NCI-H1436 treated with DMSO at 0.1 percent for 48 hours (cell line): ENCODE measurements at places on chromosomes 3 and 15.
A peak's percentile ranks its signal among the peaks of the same experiment; 100 is the strongest.

GRCh38 chr15:86558252-86558651 is 478.6 kb downstream of the AGBL1 start:
- DNase-seq = no peak

DNA sequence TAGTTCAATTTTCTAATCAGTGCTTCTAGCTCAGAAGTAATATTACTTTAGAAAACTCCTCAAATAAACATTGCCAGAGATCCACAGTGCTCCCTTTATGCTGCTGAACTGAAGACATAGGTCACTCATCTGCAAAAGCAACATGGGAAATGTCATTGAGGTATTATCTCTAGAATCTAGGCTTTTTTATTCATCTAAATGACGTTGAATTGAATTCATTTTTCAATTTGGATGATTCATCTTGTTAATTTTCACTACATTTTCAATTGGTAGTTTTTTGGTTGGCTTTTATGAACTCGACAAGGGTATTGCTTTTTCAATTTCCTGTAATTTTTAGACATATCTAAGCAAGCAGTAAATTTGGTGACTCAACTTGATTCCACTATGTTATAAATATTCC is 275.4 kb downstream of the NFKBIZ start:
- no peak for DNase-seq

- no peak for DNase-seq
Observed at GRCh38 chr3:142236173-142236572, 10.8 kb upstream of the GK5 start.

DNA sequence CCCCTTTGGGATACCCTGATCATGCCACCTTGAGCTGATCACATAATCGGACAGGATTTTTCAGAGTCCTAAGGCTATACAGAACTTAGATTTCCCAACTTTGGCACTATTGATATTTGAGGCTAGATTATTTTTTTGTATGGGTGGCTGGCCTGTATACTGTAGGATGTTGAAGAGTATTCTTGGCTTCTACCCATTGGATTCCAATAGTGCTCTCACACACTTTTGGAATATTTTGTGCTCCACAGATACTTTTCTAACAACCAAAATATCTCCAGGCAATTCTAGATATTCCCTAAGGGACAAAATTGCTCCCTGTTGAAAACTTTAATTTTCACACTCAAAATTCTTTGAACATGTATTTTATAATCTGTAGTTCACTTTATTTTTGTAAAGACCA is 125.1 kb downstream of the ABI3BP start:
- no peak for DNase-seq

- no peak for DNase-seq
Observed at GRCh38 chr3:132964266-132964665, 73.9 kb upstream of the TMEM108 start.

GRCh38 chr3:6551165-6551564 is 309.8 kb upstream of the GRM7 start:
- no peak for DNase-seq

DNA sequence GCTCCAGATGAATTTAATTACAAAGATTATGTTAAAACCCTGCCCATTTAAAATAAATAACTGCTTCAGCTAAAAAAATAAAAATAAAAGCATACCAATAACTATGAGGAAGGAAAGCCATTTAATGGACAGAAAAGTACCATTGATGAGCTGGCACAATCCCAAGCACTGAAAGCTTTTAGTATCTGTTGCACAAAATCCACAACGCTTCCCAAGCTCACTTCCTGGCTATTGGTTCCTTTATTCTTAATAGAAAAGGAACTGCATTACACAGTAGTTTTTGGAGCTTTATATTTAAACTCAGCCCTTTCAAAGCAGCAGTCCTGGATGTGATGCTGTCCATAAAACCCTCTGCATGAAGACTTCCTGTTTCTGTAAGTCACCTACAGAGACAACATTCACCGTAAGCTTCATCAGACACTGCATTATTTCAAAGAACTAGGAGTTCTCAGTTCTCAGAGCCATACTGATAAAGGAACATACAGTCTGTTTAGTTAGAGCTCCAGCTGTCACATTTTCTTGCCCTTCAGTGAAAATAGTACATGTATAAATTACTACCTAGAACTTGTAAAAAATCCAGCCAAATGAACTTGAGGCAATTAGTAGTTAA is 81.5 kb downstream of the CSNK1G1 start:
- DNase-seq = no peak

DNA sequence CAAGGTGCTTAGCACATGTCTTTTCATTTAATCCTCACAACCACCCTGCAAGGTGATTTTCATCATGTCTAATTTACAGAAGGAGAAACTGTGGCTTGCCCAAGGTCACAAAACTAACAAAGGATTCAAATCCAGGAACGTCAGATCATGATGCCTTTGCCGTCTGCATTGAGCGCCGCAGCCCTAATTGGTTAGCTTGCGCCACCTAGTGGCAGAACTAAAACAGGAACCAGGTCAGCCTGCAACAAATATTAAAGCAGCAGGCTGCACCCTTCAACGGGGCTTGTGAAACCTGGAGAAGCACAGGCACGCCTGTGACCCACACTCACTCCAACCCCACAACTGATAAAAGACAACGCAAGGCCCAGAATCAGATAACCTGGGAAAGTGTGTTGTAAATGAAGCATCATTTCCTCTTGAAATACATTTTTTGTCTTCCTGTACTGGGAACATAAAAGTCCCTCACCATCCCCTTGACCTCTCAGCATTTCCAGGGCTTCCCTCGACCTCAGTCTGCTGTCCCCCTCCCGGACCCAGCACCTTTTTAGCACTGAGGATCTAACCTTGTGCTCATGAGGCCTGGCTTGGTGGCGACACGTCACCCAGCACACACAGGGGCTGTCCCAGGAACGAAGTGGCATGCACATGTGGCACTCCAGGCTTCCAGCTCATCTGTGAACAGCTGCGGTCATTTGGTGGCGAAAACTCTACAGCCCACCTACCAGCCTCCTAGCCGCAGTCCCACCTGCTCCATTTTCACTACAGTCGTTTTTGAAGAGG is 17.3 kb downstream of the DPH3 start:
- no peak for DNase-seq

DNA sequence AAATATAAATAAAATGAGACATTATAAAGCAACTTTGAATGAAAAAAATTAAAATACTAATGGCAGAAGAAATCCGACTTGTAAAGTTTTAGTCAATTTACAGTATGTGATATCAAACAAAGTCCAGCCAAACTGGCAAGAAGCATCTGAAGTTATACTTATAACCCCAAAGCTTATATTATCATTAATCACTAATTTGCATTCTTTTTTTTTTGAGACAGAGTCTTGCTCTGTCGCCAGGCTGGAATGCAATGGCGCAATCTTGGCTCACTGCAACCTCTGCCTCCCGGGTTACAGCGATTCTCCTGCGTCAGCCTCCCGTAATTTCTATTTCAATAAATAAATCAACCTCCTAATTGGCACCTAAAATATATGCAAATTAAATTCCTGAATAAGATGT is 80.1 kb downstream of the AQR start:
- no peak for DNase-seq

GRCh38 chr3:5729852-5730251 is 542.3 kb downstream of the EDEM1 start:
- DNase-seq = no peak

GRCh38 chr3:161028555-161029153 is 76.5 kb downstream of the B3GALNT1 start:
- DNase-seq = no peak

- DNase-seq = no peak
Observed at GRCh38 chr15:93382200-93382820, 293.3 kb upstream of the RGMA start.

- DNase-seq = no peak
Observed at GRCh38 chr3:129161860-129162271, 1.0 kb upstream of the ISY1 start.

GRCh38 chr3:144652573-144652972 is 681.0 kb downstream of the DIPK2A start:
- no peak for DNase-seq

- no peak for DNase-seq
Observed at GRCh38 chr3:102460579-102460978, 25.8 kb downstream of the ZPLD1 start.

DNA sequence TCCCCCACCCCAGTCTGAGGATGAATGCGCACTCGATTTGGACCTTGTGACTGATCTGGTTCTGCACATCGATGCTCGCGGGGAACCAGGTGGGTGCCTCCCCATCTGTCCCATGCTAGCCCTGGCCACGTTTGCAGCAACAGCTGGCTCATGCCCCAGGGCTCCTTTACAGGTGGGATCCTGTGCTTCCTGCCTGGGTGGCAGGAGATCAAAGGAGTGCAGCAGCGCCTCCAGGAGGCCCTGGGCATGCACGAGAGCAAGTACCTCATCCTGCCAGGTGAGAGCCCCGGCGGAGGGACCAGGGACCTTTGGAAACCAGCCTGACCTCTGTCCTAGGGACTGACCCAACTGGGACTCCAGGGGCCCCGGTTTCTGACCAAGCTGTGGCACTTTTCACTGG is 44.3 kb downstream of the DHX30 start:
- no peak for DNase-seq

GRCh38 chr15:77010312-77010686 is 15.4 kb downstream of the PSTPIP1 start:
- no peak for DNase-seq

- no peak for DNase-seq
Observed at GRCh38 chr15:67253549-67254237, 768 bp downstream of the AAGAB start.

- DNase-seq = no peak
Observed at GRCh38 chr15:79820176-79820575, 76.6 kb downstream of the MTHFS start.

DNA sequence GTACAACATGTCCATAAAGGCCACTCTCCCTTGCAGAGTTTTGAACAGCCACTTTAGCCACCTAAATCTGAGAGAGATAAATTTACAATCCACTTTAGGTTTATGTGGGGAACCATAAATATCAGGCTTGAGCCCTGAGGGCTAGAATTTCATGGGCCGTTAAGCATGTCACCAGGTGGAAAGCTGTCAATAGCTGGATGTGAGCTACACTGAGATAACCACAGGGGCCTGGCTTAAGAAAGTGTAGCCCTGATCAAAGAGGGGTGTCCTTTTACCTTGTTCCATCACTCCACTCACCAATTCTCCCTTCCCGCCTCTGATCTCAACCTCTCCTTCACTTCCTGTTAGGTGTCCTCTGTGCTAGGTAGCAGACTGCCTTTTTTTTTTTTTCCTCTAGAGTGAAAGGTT is 172.8 kb upstream of the ICE2 start:
- no peak for DNase-seq

DNA sequence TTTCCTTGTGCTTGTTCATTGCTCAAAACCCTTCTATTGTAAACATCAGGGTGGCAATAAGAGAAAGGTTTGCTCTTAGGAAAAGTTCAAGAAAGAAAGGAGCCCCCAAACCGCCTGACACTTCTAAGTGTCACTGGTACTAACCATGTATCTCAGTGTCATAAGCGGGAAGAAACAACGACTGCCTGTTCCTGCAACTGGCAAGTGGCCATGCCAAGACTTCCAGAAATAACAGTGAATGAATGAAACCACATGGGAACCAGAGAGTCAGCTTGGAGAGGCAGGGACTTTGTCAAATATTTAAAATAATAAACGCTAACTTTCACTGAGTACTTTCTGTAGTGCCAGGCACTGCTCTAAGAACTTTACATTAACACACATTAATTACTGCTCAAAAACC is 1.1 kb downstream of the PLSCR2 start:
- DNase-seq = no peak

GRCh38 chr15:72174551-72175165 is 22.9 kb downstream of the GRAMD2A start:
- DNase-seq = no peak

- DNase-seq = no peak
Observed at GRCh38 chr3:59121346-59122144, 71.7 kb upstream of the CFAP20DC start.

GRCh38 chr15:89664441-89665350 is 9.4 kb upstream of the KIF7 start:
- no peak for DNase-seq

DNA sequence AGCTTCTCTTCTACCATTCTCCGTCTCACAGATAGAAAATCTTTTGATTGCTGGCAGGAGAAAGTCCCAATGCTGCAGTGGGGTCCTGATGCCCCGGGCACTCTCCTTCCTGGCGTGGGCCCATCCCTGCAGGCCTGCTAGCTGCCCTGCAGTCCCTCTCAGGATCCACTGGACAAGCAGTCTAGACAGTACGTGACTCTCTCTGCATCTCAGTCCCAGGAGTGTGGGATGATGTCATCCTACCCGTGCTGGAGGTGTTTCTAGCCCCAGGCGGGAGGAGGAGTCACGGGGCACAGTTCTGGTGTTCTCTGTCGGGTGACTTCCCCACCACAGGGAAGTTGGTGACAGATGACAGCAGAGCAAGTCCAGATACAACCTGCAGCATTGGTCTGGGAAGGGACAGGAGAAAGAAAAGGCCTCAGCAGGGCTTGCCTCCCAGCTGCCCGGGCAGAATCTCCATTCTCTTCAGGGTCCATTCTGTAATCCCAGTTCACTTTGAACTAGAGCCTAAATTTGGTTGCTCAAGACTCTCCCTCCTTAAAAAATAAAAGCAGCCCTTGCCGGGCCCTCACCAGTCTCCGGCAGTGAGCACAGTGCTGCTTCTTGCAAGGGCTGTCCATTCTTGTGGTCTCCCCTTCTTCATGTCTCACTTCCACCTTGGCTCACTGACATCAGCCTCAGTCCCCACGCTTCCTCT is 30.6 kb downstream of the SLC28A1 start:
- peak; percentile 67 for DNase-seq

DNA sequence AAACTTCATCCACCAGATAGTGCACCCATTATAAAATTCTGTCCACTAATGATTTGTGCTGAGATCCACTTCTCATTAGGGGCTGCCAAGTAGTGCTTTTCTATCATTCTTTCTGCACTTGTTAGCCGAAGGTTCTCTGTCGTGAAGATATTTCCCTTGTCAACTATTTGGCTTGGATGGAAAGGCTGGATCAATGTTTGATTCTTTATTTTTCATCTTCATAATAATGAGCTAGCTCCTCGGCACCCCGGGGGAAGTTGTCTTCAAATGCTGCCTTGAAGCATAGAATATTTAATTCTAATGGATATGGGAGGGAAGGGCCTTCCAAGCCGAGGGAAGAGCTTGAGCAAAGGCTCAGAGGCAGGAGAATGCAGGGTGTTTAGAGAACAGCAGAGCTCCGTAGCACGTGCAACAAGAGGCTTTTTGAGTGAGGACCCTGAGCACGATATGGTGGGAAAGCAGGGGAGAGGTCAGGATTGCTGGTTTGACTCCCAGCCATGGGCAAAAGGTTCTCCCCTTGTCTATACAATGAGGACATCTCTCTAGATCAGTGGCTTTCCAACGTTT is 16.3 kb upstream of the MUC20 start:
- no peak for DNase-seq

- no peak for DNase-seq
Observed at GRCh38 chr3:108035751-108036150, 55.1 kb downstream of the CD47 start.

DNA sequence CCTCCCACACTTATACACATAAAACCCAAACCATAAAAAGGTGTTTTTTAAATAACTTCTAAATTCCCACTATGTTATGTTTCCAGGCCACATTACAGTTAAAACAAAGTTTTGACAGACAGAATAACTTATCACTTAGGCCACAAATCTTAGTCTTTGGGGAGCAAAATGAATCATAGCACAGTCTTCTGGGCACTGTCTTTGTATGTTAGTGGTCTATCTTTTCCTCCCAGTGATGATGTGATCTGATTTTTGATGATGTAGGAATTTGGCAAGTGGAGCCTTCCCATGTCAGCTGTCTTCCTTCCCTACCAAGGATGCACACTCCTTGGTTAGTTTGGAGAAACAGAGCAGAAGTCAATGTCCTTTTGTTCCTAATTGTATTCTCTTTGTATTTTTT is 67.3 kb downstream of the THSD4 start:
- no peak for DNase-seq
